ENCODE measurements at places on chromosomes 7 and 10.

DNA sequence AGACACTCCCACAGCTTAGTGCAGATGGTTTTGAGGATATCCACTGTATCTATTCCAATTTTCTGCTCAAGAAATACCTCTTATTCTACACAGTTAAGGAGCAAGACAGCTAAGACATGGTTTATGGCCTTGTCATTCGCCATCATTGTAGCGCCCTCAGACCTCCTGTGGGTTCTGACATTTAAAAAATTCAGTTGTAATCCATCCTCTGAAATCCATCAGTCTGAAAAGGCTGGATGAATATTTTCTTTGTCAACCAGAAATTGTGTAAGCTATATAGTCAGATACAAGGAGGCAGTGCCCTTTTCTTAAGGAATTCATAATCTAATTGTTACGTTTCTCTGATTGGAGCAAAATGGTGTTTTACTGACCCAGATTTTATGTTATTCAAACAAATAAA is 353.6 kb downstream of the GALNT17 start:
- DNase-seq: no peak

GRCh38 chr7:13911909-13912308 is 77.6 kb downstream of the ETV1 start:
- DNase-seq: no peak

GRCh38 chr10:45440511-45441062 is 66.6 kb downstream of the ALOX5 start:
- no peak for DNase-seq

GRCh38 chr7:40983111-40983510 is 719.8 kb downstream of the INHBA start:
- no peak for DNase-seq

- DNase-seq: no peak
Observed at GRCh38 chr7:128031901-128032604, 816 bp upstream of the LRRC4 start.

DNA sequence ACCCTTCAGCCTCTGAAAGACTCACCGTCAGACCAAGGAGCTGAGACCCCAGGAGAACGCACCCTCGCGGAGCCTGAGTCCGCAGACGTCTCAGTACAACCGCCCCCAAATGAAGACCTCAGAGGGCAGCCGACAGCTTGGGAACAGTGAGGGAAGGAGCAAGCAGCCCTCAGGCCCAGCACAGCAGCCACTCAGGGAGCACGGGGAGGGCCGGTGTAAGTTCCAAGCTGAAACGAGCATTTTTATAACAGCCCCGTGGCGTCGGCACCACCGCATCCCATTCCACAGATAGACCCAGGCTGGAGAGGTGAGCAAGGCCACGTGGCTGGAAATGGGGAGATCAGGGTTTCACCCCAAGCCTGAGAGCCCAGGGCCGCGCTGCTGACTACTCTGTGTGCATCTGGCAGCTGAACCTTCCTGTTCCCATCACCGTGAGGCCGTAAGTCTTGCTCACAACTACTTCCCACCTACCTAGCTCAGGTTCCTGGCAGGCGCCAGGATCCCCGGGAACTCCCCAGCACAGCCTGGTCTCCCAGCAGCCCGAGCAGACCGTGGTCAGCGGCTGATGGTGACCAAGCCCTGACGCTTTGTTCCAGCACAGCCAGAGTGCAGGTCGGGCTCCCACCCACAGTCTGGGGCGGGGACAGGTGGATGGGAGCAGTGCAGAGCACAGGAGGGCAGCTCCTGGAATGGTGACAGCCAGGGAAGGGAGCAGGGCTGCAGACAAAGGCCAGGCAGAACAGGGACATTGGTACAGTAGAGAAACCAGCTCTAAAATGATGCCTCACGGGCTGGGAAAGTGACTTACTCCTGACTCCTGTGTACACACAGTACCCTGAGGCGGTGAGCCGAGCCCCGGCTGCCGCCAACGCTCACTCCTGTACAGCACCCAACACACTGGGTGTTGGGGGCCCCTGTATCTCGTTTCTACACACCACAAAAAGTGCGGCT is 6.1 kb upstream of the NOM1 start:
- no peak for DNase-seq

GRCh38 chr10:58488921-58489320 is 23.8 kb upstream of the BICC1 start:
- DNase-seq: no peak

- DNase-seq: no peak
Observed at GRCh38 chr7:1662101-1662500, 8.0 kb upstream of the ELFN1 start.

DNA sequence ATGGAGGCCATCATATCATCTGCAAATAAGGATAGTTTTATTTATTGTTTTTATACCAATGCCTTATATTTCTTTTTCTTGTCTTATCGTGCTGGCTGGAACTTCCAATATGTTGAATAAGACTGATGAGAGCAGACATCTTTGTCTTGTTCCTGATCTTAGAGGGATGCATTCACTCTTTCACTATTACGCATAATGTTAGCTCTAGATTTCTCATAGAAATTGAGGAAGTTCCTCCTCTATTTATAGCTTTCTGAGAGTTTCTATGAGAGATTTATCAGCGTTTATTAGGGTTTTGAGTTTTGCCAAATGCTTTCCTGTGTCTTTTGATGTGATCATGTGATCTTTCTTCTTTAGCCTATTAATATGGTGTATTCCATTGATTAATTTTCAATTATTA is 49.3 kb downstream of the COL28A1 start:
- DNase-seq: no peak

DNA sequence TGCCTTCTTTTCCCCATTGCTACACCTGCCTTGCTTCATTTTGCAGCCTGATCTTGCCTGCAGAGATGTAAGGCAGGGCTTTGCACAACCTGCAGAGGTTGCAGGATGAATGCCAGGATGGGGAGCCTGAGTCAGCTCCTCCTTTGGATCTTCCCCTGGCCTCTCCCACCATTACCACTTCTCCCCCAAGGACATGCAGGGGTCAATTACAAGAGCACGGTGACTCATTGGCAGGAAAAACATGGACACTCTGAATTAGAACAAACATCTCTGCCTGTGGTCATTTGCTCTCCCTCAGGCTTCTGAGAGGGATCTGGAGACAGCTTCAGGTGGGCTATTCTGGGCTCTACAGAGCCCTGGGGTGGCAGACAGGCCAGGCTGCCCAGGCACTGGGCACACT is 89.2 kb downstream of the HERPUD2 start:
- no peak for DNase-seq

DNA sequence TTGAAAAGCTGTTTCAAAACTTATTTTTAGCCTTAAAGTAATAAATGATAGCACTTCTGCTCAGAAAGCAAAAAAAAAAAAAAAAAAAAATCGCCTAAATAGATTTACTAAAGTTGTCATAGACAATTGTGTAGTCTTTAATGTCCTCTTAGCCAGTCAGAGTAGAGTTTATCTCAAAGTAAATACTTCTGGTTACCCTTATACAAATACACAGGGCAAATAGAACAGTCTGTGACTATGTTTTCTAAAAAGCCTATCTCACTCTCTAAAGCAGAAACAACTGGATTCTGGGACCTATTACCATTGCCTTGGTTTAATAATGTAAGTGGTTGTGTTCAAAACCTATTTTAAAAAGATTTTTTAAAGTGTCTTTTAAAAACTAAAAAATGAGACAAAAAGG is 156.2 kb upstream of the THSD7A start:
- DNase-seq: no peak

- no peak for DNase-seq
Observed at GRCh38 chr10:79292026-79292766, 55.1 kb upstream of the PPIF start.

GRCh38 chr10:9858816-9859215 is 1158.9 kb upstream of the CELF2 start:
- no peak for DNase-seq

DNA sequence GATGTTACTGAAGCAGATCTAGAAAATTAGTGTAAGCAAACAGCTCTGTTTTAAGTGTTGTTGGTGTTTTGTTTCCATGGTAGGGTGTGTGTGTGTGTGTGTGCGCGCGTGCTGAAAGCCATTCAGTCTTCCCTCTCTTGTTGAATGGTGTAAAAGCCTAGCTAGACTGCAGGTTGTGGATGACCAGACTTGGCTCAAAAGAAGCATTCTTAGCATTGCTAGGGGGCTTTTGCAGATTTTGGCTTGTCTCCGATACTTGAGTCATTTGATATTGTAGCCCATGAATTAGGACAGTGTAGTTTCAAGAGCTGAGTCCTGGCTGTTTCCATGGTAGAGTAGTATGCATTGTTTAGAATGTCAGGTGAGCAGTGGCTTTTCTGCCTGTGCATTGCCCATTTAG is 99.1 kb downstream of the SND1 start:
- DNase-seq: no peak

GRCh38 chr10:29980084-29980483 is 79.3 kb downstream of the JCAD start:
- DNase-seq: no peak

DNA sequence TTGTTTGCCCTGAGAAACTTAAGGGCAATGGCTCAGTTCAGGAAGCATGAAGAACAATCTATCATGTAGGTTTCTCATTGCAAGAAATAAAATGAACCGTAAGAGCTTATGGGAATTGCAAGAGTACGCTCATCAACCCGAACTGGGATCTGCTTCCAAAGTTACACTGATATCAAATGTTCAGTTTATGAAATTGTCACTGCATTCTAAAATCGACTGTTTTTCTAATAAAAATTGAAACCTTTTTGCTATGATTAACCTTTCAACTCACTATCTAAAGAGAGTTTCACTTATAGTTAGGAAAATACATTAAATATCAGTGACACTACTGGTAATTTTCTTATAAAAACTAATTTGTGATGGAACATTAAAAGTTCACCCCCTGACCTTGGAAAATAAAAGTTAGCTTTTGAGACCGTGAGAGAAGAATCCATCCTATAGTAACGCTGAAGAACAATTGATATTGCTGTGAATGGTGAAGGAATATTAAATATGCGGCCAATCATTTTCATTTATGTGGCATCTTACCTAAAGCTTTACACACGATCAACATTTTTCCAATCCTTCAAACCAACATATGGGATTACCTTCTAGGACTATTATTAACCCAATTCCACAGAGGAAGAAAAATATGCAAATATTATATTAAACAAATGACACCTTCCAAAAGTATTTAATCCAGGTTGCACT is 2.2 kb downstream of the MEOX2 start:
- no peak for DNase-seq

- no peak for DNase-seq
Observed at GRCh38 chr10:22617516-22617915, 96.9 kb downstream of the PIP4K2A start.

DNA sequence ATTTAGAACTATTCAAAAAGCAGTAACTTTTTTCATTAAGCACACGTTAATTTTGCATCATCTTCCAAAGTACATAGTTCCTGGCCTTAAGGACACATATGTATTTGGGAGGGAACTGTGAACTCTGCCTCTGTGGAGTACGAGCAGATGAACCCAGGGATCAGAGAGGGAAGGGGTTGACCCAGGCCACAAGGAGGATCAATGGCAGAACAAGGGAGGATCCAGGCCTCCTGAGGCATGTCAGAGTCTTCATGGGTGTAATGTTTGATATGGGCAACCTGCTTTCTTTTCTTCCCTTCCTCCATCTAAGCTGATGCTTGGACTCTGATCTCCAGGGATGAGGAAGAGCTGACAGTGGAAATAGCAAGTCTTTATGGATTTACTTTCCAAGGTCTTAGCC is 164.0 kb downstream of the SH2D4B start:
- DNase-seq: no peak

DNA sequence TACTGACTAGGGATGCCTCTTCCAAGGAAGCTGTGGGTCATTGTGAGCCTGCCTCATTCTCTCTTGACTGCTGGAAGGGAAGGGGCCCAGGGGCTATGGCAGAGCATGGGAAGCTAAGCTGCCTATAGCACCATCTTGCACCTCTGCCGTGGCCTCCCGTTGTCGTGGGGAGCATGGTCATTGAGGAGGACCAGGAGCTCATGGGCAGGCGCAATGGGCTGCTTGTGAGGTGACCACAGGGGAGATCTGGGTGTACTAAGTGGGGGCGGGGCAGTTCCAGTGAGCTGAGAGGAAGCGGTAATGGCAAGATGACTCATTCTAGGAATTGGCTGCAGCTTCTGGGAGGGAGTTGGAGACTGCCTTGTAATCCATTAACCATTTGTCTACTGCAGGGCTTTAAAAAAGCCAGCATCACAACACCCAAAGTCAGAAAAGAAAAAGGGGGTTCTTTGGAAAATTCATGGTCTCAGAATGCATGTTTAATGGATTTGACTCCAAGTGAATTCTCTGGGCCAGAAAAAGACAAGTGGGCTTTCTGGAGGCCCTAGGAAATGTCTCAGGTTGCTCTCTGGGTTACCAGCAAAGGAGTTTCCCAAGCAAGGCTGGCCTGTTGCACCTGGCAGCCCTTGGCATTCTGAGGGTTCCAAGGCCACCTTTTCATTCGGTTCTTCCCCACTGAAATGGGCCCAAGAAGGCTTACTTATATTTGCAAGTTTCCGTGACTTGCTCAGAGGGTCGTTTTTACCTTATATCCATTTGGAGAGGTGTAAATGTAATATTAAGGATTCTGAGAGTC is 3.6 kb downstream of the DUSP5 start:
- DNase-seq: no peak

DNA sequence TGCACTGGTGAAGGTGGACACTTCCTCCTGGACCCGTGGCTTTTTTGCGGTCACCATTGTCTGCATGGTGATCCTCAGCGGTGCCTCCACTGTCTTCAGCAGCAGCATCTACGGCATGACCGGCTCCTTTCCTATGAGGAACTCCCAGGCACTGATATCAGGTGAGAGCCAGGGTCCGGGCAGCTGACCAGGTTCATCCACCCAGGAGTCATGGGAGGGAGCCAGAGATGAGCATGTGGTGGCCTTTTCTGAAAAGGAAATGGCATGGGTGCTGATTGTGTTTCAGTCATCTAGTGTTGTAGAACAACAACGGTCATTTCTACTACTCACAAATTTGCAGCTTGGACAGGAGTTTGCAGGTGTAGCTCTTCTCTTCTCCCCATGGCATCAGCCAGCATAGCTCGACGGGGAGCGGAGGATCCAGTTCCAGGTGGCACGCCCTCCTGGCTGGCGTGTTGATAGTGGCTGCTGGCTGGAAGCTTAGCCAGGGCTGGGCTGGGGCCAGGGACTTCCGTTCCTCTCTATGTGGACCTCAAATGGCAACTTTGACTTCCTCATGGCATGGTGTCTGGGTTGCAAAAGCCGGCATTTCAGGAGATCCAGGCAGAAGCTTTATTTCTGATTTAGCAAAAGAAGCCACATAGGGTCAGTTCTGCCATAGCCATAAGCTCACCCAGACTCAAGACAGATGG is 32.7 kb downstream of the SLC29A3 start:
- DNase-seq: no peak

GRCh38 chr7:157360483-157361025 is 23.8 kb downstream of the DNAJB6 start:
- DNase-seq: no peak

GRCh38 chr7:28192786-28193585 is 12.4 kb upstream of the JAZF1 start:
- no peak for DNase-seq

DNA sequence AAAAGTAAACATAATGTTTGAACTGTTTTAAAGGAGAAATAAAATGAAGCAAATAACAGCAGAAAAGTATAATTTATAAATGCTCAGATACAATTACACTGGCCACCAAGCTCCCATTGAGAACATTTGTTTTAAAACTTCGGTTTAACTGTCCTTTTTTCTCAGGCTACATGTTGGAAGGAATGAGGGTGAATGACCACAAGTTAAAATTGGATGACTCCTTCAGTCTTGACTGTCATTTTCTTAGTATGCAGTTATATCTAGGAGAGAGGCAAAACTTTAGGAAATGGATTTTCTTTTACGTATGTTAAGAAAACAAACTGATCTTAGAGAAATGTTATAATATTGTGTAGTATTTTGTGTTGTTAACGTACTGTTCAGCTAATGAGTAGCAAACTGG is 5.0 kb downstream of the TRIM24 start:
- DNase-seq: no peak
